ENCODE measurements at places on chromosomes 12 and 14.

- no peaks in the 10 kb centered on the region for H3K4me1 ChIP-seq
- H3K27ac ChIP-seq, result no peak overlapping the region
- H3K4me3 ChIP-seq, result no peak overlapping the region
- peaks cover 4% of the 10 kb centered on the region for H3K27me3 ChIP-seq
- DNase-seq, result no peak
Observed at GRCh38 chr12:82595941-82596340, 90.8 kb upstream of the TMTC2 start.

- no peak for DNase-seq
- H3K36me3 ChIP-seq, result no peaks in the 10 kb centered on the region
- H3K27me3 ChIP-seq, result peaks cover 7% of the 10 kb centered on the region
- no peak overlapping the region for H3K4me3 ChIP-seq
- H3K4me1 ChIP-seq, result peaks cover 6% of the 10 kb centered on the region
- no peak overlapping the region for H3K27ac ChIP-seq
Observed at GRCh38 chr14:21997300-21997699, 323.7 kb upstream of the OR4E1 start.

GRCh38 chr12:111107392-111108178 is 187.2 kb upstream of the MYL2 start:
- H3K4me1 ChIP-seq, result peaks cover 20% of the 10 kb centered on the region
- DNase-seq, result no peak
- no peak overlapping the region for H3K27ac ChIP-seq

- H3K4me3 ChIP-seq, result no peak overlapping the region
- peaks cover 12% of the 10 kb centered on the region for H3K36me3 ChIP-seq
- H3K27ac ChIP-seq, result peak overlapping the region; percentile 49
- H3K4me1 ChIP-seq, result peaks cover 53% of the 10 kb centered on the region
- H3K27me3 ChIP-seq, result peaks cover 4% of the 10 kb centered on the region
- DNase-seq, result no peak
Observed at GRCh38 chr12:11811008-11811407, 161.5 kb downstream of the ETV6 start.

DNA sequence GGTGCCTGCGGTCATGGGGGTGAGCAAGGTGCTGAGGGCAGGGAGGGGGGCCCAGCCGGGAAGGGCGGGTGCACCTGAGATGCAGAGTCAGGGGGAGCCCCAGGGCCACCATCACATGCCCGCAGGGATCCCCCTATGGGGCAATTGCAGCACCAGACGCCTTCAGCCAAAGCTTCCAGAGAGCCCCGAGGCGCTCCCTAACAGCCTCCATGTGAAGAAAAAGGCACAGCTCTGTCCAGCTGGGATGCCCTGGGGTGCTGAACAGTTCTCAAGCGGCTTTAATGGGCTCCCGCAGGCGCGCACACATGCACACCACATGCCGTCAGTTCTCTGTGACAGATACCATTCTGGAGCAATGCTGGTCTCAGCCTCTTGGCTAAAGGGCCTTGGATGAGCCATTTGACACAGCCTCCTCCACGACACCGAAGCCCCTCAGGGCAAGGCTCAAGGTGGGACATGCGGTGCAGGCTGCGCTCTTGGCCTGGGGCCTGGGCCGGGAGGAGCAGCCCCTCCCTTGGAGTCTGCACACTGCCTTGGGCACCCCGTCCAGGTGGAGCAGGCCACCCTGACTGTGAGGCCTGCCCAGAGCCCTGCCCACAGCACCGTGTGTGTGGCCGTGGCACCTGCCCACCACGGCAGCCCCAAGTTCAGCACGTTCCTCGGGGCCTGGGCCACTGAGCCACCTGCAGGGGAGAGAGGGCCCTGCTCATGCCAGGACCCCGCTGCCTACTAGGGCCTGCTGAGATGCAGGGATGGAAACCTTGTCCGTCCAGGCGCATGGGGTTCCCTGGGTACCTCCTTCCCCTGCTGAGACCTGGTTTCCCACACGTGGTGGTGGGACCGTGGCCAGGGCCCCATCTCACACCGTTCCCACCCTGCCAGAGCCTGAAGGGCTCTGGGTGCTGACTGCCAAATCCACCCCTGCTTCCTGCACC is 7.7 kb downstream of the XRCC3 start:
- no peak overlapping the region for H3K27ac ChIP-seq
- H3K27me3 ChIP-seq, result no peaks in the 10 kb centered on the region
- H3K4me3 ChIP-seq, result no peak overlapping the region
- no peak for DNase-seq

DNA sequence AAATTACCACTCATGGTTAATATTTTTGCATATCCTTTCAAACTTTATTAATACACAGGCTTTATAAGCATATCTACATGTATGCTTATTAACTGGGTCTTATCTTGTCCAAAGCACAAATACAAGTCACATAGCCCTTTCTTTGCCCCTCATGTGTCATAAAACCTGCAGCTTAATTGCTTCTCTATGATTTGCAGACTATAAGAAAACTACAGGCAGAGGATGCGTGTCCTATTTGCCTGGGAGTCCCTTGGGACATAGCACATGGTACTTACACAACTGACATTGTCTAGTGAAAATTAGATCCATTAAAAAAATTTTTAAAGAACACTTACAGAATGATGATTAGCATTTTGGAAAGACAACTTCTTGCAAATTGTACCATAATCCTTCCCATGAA is 190.5 kb upstream of the PLEKHA5 start:
- no peak overlapping the region for H3K4me3 ChIP-seq
- H3K27me3 ChIP-seq, result no peaks in the 10 kb centered on the region
- no peak overlapping the region for H3K27ac ChIP-seq
- no peak for DNase-seq

- peaks cover 47% of the 10 kb centered on the region for H3K36me3 ChIP-seq
- no peak for DNase-seq
- H3K27ac ChIP-seq, result no peak overlapping the region
- peaks cover 11% of the 10 kb centered on the region for H3K4me1 ChIP-seq
- H3K4me3 ChIP-seq, result no peak overlapping the region
Observed at GRCh38 chr12:82708061-82708879, 21.6 kb downstream of the TMTC2 start.

DNA sequence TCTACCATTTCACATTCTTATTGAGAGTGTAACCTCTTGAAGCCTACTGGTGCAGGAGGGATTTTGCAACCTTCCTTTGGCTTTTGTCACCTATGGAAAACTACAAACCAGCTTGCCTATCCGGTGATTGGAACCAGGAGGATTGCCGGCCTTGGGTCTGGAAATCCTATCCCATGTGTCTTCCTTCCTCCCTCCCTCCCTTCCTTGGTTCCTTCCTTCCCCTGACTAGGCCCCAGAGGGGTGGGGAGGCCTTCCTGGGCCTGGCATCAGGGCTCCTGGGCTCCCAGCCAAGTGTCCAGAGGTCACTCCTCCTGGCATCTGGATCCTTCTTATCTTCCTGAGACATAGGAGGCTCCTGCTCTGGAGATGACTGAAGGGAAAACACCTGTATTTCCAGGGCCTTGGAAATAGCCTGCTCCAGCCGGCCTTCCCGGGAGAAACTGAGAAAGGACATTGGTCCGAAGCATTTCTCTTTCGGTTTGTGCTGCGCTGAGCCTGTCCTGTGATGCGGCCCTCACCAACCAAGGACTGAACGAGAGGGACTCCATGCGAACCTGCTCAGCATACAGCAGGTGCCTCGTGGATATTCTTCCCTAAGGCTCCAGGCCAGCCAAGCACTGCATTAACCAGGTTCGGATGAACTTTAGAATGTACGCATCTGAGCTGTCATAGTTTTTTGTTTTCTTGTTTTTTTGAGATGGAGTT is 43.4 kb downstream of the PSMA6 start:
- H3K36me3 ChIP-seq, result no peaks in the 10 kb centered on the region
- H3K4me3 ChIP-seq, result peak overlapping the region; percentile 35
- H3K27ac ChIP-seq, result no peak overlapping the region
- no peak for DNase-seq
- peaks cover 47% of the 10 kb centered on the region for H3K4me1 ChIP-seq

DNA sequence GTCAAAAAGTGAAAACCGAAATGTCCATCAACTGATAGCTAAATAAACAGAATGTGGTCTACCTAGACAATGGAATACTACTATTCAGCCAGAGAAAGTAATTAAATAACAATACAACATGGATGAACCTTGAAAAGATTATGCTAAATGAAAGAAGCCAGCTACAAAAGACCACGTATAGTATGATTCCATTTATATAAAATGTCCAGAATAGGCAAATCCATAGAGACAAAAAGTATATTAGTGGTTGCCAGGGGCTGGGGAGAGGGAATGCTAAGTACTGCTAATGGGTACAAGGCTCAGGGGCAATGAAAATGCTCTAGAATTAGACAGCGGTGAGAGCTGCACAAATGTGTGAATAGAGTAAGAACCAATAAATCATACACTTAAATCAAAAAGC is 29.9 kb downstream of the CDC42BPB start:
- H3K27me3 ChIP-seq, result peaks cover 2% of the 10 kb centered on the region
- DNase-seq, result no peak
- H3K27ac ChIP-seq, result no peak overlapping the region
- peaks cover 30% of the 10 kb centered on the region for H3K36me3 ChIP-seq
- H3K4me1 ChIP-seq, result peaks cover 41% of the 10 kb centered on the region

DNA sequence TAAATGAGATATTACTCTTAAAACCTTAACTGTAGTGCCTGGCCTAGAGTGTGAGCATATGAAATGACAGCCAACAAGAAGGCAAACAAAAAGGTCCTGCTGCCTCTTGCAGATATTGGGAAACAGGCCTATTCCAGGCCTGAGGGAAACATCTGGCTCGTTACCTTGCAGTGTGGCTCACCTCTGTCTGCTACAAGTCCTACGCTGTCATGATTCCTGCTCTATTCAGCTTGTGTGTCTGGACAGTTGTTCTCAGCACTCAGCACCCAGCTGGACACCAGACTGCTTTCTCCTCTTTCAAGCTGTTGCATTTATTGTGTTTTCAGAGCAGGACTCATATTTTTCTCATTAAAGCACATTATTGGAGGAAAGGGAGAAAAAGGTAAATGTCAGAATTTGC is 113.5 kb downstream of the TMTC2 start:
- peaks cover 39% of the 10 kb centered on the region for H3K36me3 ChIP-seq
- no peak overlapping the region for H3K4me3 ChIP-seq
- peaks cover 4% of the 10 kb centered on the region for H3K4me1 ChIP-seq
- DNase-seq, result no peak
- no peak overlapping the region for H3K27ac ChIP-seq

DNA sequence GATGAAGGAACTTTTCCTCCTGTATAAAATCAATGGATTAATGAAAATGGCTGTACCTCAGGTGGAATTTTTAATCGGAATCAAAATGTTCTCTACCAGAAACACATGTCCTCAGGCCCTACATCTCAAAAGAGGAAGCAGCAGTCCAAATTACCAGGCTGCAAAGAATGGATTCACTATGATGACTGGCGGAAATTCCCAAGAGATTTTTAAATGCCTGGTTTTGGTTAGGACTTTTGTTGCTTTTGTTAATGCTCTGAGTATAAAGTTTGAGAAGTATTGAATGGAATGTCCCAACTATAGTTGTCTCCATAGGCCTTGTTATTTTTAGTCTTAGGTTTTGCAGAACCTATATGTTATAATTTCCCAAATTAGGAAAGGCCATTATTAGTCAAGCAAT is 11.2 kb upstream of the IFNG start:
- H3K27ac ChIP-seq, result no peak overlapping the region
- H3K36me3 ChIP-seq, result no peaks in the 10 kb centered on the region
- H3K4me1 ChIP-seq, result peaks cover 3% of the 10 kb centered on the region
- no peak overlapping the region for H3K4me3 ChIP-seq
- DNase-seq, result no peak

DNA sequence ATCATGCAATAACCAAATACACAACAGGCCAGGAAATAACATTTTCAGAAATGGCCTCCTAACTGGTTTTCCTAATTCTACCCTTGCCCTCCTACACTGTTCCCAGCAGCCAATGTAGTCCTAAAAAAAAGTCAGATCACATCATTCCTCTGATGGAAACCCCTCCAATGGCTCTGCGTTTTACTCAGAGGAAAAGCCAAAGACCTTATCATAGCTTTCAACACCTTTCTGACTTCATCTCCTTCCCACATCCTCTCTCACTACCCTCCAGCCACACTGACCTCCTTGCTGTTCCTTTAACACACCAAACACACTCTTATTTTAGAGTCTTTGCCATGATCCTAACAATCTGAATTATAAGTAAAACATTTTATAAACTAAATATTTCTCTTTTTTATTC is 1.1 kb downstream of the MED6 start:
- H3K27me3 ChIP-seq, result peaks cover 9% of the 10 kb centered on the region
- no peak for DNase-seq
- H3K4me1 ChIP-seq, result peaks cover 29% of the 10 kb centered on the region
- peak overlapping the region; percentile 100 for H3K4me3 ChIP-seq

DNA sequence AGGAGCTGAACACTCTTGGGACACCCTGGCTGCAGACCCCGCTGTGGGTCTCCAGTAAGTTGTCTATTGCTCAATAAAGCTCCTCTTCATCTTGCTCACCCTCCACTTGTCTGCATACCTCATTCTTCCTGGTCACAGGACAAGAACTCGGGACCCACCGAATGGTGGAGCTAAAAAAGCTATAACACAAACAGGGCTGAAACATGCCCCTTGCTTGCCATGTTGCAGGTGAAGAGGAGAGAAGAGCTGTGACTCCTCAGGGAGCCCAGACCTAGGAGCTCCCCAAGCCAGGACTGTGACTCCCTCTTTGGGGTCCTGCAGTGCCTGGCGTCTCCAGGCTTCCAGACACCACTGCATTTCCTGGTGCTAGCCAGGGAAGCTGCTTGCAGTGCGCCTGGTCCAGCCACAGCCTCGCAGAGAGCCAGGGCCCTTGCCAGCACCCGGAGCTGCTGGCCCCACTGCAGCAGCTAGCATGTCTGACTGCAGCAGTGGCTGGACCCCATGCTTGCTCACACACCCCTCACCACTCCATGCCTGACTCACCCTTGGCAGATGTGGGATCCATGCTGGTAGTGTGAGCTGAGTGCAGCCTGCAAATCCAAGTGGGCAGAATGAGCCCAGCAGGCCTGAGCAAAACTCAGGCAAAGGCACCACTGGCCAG is 37.1 kb upstream of the OR5AU1 start:
- peaks cover 20% of the 10 kb centered on the region for H3K4me1 ChIP-seq
- H3K27me3 ChIP-seq, result peaks cover 4% of the 10 kb centered on the region
- DNase-seq, result no peak
- H3K27ac ChIP-seq, result peak overlapping the region; percentile 18

GRCh38 chr12:26465419-26466097 is 270.2 kb downstream of the SSPN start:
- DNase-seq, result no peak
- no peaks in the 10 kb centered on the region for H3K27me3 ChIP-seq
- no peaks in the 10 kb centered on the region for H3K36me3 ChIP-seq
- no peak overlapping the region for H3K27ac ChIP-seq
- no peaks in the 10 kb centered on the region for H3K4me1 ChIP-seq
- no peak overlapping the region for H3K4me3 ChIP-seq

GRCh38 chr14:72201645-72202044 is 269.4 kb downstream of the RGS6 start:
- peaks cover 9% of the 10 kb centered on the region for H3K4me1 ChIP-seq
- DNase-seq, result no peak
- H3K4me3 ChIP-seq, result no peak overlapping the region
- H3K36me3 ChIP-seq, result no peaks in the 10 kb centered on the region
- peaks cover 17% of the 10 kb centered on the region for H3K27me3 ChIP-seq
